ENCODE measurements at places on chromosomes 5 and 9.

GRCh38 chr5:6755941-6756340, 42.7 kb downstream of the TENT4A start:
- DNase-seq, result no peak

- no peak for DNase-seq
Observed at GRCh38 chr9:127058645-127059021, 63.8 kb downstream of the ANGPTL2 start.

DNA sequence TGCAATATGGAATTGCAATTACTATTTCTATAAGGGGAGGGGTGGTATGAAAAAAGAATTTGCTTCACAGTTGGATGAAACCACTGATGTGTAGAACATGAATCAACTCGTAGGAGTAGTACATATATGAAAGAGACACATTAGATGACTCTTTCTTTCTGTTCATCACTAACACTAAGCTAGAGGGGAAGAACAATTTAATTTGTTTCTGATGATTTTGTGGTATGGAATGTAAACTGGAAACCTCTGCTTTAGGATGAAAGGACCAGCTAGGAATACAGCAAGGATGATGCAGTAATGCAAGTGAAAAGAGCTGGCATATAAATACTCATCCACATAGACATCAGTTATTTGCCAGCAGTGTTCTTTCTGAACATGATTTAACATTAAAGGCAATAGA, 113.4 kb downstream of the PAPPA start:
- DNase-seq, result no peak

DNA sequence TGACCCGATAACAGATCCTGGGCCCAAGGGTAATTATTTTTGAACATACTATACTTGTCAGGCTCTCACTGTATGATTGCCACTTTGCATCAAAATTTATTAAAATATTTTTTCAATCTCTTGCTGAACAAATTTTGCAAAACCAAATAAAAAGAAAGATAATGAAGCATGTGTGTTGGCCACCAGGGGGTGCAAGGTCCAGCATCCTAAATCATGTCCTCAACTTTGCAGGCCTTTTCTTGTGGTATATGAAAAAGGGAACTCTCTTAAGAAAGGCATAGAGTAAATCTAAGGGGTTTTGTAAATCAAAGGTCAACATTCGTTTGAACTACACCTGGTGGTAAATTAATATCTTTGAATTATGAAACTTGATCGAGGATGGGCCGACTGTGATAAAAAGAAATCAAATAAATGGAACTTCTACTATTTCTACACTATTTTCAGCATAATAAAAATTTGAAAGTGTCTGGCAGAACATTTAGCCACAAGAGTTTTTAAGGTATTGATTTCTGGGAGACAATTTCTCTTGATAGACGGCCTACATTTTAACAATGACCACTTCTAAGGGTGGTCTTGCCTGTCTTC, 676.5 kb downstream of the DMRTA1 start:
- peak; percentile 13 for DNase-seq

- DNase-seq, result no peak
Observed at GRCh38 chr9:38096238-38096805, 27.3 kb upstream of the SHB start.

- DNase-seq, result no peak
Observed at GRCh38 chr9:127541865-127542264, 70.2 kb upstream of the STXBP1 start.

All from NCI-H1694 (cell line).